ENCODE measurements at places on chromosomes 6 and 20.

DNA sequence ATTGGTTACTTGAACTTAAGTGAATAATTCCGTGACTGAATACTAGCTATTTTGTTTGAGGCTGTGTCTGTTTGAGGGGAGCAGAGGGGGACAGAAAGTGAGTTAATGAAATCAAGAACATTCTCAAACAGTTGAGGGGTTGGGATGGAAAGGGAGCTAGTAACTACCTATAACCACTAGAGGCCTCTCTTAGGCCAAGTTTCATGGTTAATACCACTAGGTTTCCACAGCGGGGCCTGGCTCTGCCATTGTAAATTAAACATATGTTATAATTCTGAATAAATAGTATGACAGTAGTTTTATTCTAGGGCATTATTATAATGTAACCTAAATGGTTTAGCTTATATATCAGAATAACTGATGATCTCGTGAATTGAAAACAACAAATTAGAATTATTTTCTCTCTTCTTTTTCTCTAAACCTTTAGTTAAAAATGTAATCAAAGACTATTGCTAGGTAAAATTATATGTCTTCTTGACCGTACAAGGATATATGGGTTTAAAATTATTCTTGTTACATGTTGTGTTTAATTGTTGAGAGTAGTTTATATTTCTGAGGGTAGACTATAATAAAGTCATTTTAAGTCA, 108.1 kb downstream of the BCKDHB start:
- peak; percentile 10 for DNase-seq

DNA sequence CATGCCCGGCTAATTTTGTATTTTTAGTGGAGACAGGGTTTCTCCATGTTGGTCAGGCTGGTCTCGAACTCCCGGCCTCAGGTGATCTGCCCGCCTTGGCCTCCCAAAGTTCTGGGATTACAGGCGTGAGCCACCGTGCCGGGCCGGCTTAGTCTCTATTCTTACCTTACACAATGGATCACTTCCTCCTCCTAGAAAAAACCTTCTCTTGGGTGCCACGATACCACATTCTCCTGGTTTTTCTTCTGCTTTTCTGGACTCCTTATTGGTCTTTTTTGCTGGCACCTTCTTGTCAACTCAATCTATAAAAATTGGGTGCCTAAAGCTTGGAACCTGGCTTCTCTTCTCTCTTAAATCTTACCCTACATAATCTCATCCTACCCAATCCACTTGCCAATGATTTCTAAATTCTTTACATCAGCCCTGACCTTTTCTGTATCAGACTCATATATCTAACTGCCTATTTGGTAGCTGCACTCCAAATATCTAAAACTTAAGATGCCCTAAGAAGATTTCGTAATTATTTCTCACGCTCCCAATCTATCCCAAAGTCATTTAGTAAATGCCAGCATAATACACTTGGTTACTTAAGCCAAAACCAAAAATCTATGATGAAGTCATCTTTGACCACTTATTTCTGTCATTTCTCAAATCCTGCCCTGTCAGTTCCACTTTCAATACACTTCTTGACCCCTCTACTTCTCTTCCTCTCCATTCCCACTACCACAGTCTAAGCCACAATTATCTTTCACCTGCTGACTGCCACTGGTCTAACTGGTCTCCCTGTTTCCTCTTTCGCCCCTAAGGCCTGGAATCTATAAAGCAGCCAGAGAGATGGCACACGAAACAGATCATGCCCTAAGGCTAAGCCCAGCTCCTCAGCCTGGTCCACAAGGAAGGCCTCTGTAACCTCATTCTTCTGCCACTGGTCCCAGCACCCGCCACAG, 43.2 kb downstream of the ELMO2 start:
- no peak for DNase-seq

DNA sequence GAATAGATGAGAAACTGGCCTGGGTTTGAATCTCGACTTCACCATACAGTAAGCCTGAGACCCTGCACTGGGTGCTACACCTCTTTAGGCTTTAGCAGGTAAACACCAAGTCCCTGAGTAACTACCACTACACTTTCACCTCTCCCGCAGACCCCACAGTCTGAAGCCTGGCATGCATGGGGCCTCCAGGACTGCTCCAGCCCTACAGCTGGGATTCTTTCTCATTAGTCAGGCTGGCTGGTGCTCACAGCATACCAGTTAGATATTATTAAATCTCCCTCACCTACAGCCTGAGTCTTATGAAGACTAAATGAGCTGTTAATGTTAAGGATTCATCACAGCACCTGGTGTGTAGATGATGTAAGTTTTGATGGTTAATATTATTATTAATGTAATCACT, 388.7 kb downstream of the ARHGAP18 start:
- no peak for DNase-seq

GRCh38 chr6:99434702-99435530, 9.8 kb upstream of the PNISR start:
- DNase-seq = no peak

- no peak for DNase-seq
These were observed 147.1 kb upstream of the MARCKS start for GRCh38 chr6:113709936-113710509.

DNA sequence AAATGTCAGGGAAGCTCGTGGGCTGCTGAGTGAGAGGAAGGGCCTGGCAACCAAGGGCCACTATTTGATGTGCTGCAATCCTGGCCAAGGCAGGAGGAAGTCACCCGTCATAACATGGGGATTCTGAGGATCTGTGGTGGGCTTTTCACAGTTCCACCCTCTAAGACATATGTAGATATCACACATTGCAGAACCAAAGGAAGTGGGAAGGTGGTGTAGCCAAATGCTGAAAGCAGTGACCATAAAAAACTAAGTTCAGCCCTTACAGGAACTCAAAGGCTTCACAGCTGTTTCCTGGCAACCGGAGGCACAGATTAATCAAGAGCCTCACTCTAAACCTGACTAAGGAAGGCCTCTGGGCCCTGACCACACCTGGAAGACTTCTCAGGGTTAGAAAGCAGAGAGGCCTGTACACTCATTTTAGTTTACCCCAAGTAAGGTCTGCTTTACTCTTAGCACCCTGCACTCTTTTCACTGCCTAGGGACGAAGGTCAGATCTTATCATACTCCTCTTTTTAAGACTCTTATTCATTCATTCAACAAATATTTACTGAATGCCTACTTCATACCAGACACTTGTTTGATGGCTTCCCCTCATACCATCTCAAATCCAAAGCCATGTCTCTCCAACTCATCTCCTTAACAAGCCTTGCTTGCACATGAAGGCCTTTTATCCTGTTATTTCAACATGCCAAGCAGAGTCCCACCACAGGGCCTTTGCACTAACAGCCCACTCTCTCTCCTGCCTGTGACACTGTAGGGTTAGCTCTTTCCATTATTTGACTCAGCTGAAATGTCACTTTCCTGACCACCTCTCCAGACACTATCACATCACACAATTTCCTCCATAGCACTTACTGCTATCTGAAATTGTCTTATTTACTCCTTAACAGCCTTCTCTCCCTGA, 2.6 kb downstream of the UBE2V1 start:
- no peak for DNase-seq

DNA sequence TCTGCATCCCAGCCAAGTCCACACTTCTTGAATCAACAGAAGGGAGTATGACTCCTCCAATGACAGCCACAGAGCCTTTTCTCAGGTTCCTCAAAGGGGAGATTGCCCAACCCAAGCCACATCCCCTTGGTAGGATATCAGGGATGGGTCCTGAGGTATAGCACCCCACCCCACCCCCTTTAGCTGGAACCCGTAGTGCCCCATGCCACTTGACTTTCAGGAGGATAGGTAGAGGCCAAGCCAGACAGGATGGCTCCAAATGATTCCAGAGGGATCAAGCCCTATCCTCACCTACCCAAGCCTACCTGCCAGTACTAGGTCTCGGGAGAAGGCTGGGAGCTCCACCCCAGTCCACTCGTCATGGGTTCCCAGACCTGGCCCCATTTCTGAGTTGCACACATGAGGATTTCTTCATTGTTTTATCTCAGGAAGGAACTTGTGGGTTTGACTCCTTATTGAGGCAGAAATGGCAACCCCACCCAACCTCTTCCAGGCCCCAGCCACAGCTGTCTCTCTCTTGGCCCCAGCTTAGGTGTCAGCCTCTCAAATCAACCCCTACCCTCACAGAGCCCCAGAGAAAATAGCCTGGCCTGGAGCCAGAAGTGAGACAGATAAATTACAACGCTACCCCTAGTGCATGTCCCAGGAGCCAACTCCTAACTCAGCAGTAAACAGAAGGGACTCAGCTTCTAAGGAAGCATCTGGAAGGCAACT, 3.6 kb downstream of the CCND3 start:
- DNase-seq = no peak

DNA sequence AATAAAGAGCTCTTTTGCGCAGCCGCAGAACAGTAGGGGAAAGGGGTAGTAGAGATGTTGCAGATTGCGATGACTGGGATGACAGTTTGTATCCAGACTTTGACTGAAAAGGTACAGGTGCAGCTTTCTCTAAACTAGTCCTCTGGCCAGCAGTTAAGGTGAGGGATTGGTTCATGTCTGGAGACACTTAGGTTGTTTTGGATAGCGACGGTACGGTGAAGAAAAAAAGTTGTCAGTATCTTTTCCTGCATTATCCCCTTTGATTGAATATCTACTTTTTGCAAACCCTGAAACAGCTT, 537 bp downstream of the PRR3 start:
- DNase-seq = no peak

GRCh38 chr20:21202259-21202658, 76.4 kb downstream of the KIZ start:
- no peak for DNase-seq

GRCh38 chr20:4780245-4780644, 58.5 kb downstream of the PRND start:
- no peak for DNase-seq

DNA sequence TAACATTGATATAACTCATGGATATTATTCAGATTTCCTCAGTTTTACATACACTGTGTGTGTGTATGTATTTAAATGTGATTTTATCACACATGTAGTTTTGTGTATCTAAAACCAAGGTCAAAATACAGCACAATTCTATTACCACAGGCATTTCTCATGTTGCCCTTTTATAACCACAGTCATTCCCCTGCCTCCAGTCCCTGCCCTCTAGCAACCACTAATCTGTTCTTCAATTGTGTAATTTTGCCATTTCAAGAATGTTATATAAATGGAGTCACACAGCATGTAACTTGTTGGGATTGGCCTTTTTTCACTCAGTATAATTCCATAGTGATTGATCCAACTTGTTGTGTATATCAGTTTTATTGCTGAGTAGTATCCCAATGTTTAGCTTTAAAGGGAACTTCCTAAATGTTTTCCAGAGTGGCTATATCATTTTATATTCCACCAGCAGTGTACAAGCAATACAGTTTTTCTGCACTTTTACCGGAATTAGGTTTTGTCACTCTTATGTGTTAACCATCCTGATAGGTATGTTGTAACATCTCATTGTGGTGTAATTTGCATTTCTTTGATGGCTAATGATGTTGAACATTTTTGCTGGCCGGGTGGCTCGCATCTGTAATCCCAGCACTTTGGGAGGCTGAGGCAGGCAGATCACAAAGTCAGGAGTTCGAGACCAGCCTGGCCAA, 338.2 kb downstream of the SOX4 start:
- no peak for DNase-seq

DNA sequence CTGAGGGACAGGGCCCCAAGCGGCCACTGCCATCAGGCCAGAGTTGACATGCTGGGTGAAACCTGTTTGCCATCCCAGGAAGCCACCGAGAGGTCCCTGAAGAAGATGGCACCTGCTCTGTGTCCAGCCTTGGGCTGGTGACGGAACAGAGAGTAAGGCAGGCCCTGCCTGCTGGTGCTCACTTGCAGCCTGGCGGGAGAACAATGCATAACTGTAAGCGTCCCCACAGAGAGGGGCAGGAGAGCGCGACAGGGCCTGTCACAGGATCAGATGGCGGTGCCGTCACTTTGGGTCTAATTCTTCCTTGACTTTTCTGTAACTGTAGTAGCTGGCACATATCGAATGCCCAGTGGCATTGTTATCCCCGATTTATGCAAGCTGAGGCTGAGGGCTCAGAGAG, 29.0 kb upstream of the VSTM2L start:
- no peak for DNase-seq

- no peak for DNase-seq
These were observed 58.3 kb downstream of the MAFB start for GRCh38 chr20:40630713-40631112.

DNA sequence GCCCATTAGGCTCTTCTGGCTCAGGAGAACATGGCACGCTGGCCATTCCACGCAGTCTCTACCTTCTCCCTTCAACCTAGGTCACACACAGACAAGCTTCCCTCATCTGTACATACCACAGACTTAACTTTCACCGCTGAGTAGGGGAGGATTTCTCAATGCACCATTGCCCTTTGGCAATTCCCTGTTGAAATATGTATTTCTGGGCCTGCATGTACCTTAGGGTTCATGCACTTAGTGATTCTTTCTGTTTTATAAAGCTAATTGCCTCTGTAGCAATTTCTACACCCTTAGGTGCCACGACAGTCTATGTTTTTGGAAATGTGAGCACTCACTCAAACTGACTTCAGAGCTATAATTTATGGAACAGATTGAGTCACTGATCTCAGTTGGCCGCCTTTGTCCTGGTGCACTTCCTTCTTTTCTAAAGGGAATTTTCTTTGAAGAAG, 253.8 kb upstream of the PRDM1 start:
- no peak for DNase-seq

DNA sequence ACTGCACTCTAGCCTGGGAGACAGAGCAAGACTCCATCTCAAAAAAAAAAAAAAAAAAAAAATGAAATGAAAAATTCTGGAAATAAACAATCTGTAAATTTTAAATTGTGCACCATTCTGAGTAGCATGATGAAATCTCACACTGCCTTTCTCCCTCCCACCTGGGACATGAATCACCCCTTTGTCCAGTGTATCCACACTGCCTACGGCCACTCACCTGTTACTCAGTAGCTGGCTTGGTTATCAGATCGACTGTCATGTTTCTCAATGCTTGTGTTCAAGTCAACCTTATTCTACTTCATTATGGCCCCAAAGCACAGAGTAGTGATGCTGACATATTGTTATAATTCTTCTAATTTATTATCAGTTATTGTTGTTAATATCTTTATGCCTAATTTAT, 58.7 kb upstream of the MTHFD1L start:
- no peak for DNase-seq

- no peak for DNase-seq
These were observed 327.8 kb upstream of the MAN1A1 start for GRCh38 chr6:119677384-119677783.

GRCh38 chr6:144753023-144753705, 468.0 kb downstream of the UTRN start:
- DNase-seq = no peak

DNA sequence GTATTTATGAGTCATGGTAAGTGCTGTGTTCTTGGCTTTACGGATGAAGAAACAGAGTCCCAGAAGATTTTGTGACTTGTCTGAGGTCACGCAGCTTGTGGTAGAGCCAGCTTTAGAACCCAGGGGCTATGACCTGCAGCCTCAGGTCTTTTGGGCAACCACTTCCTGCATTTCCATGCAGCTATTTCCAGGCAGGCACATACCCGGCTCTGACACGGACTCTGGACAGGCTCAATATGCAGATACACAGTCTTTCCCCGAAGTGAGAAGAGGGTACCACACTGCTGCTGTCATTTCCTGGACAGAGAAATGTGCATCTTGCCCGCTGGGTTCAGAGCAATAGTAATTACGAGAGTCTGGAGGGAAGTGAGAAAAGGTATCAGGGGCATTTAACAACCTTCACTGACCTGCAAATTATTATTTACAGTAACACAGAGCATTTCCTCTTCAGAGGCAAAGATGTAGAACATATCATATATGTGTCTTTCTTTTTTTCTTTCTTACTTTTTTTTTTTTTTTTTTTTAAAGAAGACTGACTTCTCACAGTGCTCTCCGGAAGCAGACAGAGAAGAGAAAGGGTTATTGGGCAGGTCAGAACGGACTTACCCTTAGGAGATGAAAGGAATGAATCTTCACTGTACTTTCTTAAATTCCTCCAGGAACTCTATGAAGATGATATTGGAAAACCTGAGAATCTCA, 185.1 kb downstream of the CLIC5 start:
- DNase-seq = no peak

Data from caudate nucleus (tissue), 63 donors.